Left renal cortex interstitium (tissue), 4 donors: ENCODE measurements at places on chromosomes 16 and 17. TPM values are rescaled to one million over a fixed set of nuclear protein-coding genes. Genes with fewer than 3 reads are reported as not detected.

AIPL1 gene
- not detected for polyA plus RNA-seq

ZFHX3 gene
- 15.9 TPM for polyA plus RNA-seq

LGALS9 gene
- 16.5 TPM for polyA plus RNA-seq

C16orf74 gene
- polyA plus RNA-seq: 5.8 TPM

ACSM5 gene
- 7.3 TPM for polyA plus RNA-seq
